ENCODE measurements at places on chromosomes 5 and 9.

GRCh38 chr5:178160176-178160575 is 6.5 kb upstream of the NHP2 start:
- no peak for DNase-seq

DNA sequence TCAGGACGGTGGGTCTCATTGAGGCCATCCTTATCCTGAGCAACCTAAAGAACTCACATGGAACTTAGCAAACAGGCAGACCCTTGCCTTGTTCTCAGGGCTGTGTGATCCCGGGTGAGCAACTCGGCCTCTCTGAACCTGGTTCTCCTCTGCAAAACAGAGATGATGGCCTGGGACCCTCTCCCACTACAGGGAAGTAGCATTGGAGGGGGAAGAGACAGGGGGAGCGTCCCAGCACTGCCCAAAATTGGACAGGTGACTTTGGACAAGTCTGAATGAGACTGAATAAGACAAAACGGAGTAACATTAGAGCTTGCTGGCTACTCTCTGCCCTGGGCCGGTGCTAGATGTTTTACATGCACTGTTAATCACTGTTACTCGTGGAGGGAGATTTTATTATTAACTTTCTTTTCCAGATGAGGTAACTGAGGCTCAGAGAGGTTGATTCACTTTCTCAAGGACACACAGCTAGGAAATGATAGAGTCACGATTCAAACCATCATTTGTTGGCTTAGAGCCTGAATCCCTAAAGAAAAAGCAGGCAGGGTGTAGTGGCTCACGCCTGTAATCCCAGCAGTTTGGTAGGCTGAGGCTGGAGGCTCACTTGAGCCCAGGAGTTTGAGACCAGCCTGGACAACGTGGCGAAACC is 136.4 kb downstream of the C9orf50 start:
- no peak for DNase-seq

DNA sequence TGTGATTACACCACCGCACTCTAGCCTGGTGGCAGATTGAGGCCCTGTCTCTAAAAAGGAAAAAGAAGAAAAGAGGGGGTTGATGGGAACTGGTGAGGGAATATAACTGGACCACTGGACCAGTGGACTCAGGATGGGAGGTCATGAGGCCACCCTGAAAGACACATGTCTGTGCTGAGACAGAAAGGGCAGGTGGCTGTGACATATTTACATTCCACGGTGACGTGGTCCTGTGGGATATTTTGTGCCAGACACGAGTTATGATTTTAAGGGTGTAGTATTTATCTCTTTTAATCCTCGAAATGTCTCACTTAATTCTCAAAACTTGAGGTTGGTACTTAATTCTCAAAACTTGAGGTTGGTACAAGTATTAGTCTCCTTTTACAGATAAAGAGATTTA is 32.9 kb downstream of the LHX2 start:
- no peak for DNase-seq

DNA sequence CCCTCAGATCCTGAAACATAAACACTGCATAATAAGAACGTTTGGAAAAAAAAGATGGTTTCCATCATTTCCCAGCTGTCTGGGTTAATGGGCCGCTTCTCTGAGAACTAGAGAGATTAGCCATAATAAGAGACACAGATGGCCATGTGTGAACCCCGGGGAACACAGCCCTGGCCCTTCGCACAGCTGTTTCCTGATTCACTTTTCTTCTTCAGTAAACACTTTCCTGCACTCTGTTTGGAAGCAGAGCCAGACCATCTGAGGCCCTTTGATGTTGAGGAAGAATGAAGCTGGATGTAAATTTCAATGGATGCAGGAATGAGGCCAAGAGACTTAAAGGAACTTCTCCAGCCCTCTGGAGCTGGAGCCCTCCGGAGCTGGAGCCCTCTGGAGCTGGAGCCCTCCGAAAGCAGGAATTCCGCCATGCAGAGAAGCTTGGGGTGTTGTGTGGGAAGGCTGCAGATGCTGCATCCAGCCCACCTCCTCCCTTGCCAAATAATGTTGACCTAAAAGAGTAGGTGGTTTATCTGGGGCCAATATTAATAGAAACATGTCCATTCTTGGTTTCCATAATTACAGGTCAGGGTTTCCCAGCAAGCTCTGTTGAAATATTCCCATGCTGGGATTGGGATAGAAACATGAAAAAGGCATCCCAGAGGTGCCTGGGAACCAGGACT is 218.9 kb downstream of the NXNL2 start:
- no peak for DNase-seq

DNA sequence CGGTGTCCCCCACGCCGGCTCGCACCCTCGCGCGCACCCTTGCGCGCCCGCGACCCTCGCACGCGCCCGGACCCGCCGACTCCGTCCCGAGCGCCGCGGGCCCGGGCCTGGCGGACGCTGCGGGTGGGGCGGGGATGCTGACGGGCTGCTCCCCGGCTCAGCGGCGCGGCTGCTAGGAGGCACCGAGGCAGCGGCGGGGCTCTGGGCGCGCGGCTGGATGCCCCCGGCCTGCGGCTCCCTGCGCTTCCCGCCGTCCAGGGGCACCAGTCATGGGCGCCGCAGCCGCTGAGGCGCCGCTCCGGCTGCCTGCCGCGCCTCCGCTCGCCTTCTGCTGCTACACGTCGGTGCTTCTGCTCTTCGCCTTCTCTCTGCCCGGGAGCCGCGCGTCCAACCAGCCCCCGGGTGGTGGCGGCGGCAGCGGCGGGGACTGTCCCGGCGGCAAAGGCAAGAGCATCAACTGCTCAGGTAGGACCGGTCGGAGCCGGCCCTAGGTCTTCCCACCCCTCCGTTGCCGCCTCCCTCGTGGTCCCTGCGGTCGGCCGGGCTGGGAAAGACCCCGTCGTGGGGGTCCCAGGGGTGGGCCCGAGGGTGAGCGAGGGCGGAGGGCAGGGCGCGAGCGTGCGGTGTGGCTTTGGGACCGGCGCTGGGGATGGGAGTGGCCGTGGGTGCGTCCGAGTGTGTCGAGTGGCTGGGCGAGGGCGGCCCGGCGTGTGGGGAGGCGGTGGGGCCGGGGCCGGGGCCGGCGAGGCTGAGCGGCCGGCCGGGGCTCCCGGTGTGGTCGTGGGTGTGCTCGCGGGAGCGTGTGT is 530 bp downstream of the TMEFF1 start:
- DNase-seq: peak; percentile 48

DNA sequence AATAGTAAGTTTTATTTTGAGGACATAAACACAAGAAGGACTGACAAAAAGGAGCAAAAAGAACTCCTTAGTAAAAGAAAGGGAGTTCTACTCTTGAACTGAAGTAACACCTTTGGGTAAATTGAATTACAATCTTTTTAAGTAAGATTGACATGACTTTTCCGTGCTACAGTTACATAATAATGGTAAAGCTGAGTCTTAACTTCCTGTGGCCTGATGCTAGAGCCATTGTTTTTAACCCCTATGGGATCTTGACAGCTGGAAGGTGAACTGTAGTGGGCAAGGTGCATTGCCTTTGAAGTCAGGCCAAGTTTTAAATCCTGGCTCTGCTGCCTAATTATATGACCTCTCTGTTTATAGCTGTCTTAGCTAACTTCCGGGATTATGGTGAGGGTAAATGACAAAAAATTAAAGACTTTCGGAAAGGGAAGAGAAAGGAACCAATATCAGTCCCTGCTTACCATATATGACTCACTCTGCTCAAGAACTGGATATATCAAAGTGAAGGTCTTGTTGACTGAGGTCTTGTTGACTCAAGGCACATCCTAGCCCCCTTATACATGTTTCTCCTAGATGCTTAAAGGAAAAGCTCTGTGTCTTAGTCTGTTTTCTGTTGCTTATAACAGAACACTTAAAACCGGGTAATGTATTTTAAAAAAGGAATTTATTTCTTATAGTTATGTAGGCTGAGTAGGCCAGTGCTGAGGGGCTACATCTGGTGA is 6.8 kb downstream of the HSD17B4 start:
- no peak for DNase-seq

- no peak for DNase-seq
These were observed 122.7 kb upstream of the TNC start for GRCh38 chr9:115240676-115241075.

DNA sequence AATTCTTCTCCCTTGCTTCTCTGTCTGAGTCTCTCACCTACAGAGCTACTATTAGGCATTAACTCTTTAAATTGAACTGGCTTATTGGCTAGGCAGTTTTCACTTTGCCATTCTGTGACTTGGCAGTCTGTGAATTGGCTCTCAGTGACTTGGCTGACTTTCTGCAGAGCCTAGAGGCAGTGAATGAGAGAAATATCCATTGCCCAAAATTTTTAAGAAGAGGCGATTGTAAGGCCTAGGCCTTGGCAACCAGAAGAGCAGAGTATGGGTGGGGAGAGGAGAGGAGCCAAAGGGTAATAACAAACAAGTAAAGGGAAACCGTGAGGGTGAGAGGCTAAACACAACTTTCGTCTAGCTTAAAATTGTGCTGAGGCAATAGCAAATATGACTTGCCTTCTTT is 176.7 kb downstream of the PRR16 start:
- DNase-seq: no peak

- no peak for DNase-seq
These were observed 42.3 kb upstream of the CLPTM1L start for GRCh38 chr5:1387059-1387755.

DNA sequence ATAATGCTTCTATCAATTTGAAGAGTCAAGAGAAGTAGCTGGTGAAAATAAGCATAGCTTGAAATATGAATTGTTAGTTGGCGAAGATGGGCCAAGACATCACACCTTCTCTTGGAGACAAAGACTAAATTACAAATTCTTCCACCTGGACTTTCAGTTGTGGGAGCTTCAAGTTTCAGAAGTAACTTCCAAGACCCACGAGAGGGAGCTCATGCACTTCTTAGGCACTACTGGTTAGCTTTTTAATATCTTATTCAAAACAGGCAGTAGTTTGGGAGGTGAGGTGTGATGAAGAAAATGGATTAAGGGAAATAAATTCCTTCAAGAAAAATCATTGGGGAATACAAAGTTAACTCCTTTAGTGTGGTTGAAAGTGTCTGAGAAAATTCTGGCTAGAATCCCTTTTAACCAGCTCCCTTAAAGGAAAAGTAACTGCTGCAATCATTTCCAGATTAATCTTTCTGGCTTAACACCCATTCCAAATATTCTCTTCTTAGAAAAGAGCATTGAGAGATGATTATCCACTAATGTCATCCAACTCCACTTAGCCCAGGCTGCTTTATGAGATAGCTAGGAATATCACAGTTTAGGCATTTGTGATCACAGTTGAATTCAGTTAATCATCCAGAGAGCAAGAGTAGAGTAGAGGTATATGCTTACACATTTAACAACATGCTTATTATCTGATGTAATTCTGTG is 139.5 kb upstream of the DMRTA1 start:
- no peak for DNase-seq

- DNase-seq: peak; percentile 92
These were observed 5.3 kb downstream of the RALGDS start for GRCh38 chr9:133115604-133116345.

DNA sequence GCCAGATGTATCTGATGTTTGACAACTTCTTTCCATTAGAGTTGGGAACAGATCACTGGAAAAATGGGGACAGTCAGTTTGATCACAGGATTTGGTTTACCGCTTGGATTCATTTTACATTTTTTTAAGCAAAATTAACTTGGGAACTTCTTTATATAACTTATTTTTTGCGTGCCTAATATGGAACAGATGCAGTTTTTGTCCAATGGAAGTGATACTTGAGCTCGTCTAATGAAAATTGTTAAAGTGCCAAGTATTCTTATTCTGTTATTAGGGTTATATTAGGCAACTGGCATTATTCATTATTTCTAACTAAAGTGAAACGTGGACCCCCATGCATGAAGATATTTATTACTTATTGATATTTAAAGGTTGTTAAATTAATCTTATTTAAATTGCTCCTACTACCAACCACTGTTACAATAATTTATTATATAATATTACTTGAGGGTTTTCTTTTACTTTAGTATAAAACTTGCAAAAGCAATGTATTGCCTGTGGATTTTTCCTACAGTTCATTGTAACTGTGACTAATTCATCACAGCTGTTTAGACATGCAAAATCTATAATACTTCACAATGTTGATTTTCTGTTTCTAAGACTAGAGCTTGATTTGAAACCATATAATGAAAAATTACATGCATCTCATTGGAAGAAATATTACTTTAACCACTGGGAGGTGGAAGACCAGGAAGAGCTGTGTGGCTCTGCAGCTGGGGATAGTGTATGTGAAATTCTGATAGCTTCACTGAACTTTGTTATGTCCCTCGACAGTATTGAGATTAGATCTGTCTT is 787.3 kb upstream of the WWC1 start:
- DNase-seq: no peak
